ENCODE measurements at places on chromosomes 1 and 21.

- no peak for DNase-seq
Observed at GRCh38 chr1:32182060-32182459, 2.6 kb downstream of the TXLNA start.

DNA sequence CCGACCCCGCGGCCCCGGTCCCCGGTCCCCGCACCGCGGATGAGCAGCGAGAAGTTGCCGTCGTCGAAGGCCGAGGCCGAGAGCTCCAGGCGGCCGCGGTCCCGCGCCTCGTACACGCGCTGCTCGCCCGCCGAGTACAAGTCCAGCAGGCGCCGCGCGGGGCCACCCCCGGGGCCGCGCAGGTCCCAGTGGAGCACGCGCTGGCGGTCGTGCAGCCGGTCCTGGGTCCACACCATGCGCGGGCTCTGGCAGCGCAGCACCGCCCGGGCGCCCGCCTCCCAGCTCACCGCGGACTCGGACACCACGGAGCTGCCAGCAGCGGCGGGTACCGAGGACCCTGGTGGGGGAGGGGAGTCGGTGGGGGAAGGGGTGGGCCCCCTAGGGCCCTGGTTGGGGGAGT lies 2.9 kb downstream of the MXRA8 start:
- no peak for DNase-seq

DNA sequence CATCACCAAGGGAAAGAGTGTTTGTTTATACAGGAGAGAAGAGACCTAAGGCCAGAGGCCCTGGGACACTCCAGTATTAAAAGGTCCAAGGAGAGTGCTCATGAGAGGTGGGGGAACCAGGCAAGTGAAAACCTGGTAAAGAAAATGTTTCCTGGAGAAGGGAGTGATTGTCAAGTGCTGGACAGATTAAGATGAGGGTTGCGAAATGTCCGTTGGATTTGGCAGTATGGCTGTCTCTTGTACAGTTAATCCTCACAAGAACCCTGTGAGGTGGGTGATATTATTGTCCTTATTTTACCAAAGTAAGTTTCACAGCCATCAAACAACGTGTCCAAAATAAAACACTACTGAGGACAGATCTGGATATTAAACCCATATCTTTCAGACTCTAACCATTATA lies 44.2 kb downstream of the RPAP2 start:
- DNase-seq, result no peak

DNA sequence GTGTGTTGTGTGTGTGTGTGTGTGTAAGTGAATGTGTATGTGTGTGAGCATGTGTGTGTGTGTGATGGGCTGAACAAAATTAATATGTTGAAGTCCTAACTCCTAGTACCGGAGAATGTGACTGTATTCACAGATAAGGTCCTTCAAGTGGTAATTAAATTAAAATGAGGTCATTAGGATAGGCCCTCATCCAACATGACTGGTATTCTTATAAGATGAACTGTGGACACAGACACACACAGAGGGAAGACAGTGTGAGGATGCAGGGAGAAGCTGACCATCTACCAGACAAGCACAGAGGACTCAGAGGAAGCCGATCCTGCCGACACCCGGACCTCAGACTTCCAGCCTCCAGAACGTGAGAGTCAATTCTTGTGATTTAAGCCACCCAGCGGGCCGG lies 91.2 kb upstream of the PGBD5 start:
- DNase-seq, result no peak

GRCh38 chr21:16532840-16533239 lies 803.1 kb downstream of the USP25 start:
- DNase-seq, result no peak

- DNase-seq, result no peak
Observed at GRCh38 chr1:35931446-35932157, 697 bp downstream of the AGO3 start.

DNA sequence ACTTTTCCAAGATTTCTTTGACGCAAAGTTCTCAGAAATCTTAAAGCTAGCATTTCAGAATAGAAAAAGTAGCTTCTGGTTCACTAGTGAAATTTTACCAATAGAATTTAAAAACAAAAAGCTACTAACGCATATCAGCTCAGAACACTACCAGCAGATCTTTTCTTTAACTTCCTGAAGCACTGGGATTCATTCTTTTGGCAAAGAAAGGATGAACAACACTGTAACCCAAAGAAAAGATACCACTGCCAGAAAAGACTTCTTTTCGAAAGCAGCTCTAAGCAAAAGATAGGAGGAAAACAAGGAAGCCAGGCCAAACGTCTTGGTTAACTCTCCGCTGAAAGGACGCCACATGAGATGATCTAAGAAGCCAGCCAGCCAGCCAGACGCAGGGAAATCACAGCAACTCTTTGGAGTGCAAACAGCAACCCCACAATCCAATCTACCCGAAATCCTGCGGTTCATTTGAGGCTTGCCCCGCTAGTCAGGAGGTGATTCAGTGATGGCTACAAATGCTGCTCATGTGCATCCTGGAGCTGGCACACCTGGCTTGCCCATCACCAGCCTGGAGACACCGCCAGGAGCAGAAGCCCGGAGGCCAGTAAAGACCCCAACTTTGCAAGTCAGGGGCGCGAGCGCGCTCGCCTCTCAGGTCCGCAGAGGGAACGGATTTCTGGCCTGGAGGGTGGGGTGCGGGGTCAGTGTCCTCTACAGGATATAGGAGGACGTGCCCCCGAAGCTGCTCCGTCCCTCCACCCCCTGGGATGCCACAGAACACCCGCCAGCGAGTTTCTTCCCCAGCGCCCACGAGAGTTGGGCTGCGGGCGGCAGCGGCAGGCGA lies 812 bp downstream of the NBPF1 start:
- DNase-seq, result no peak

- DNase-seq, result no peak
Observed at GRCh38 chr1:15123270-15123669, 30.3 kb upstream of the TMEM51 start.

DNA sequence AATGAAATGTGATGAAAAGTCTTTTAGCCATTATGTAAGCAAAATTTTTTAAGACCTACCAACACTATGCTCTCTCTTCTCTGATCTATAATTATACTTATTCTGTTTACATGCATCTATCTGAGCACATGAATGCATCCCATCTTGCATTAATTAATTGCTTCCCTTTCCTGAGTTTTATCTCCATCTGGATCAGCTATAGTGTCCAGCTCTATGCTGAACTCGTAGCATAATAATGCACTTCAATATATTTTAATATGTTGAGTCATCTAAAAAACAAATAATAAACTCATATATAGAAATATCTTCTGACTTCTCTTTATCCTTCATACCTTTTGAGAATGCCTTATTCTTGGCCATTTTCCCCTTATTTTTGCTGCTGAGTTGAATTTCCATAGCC lies 1097.8 kb downstream of the TTLL7 start:
- DNase-seq, result no peak

- no peak for DNase-seq
Observed at GRCh38 chr21:29654855-29655254, 284.9 kb downstream of the GRIK1 start.

GRCh38 chr1:68328490-68328889 lies 96.2 kb upstream of the WLS start:
- DNase-seq, result no peak

DNA sequence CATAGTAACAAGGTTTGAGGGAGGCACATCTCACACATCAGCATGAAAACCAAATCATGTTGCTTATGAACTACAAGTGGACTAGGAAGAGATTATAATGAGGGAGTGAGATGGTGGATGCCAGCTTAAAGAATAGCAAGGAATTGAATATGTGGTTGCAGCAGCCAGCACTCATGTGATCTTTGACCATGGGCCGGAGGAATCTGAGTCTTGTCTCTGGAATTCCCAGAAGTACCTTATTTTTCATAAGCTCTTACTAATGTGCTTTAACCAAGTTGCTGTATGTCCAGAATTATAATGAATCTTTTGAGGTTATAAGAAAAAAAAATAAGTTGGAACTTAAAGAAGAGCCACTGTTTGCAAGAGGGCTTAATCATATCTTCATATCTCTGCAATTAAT lies 97.0 kb downstream of the DISP1 start:
- no peak for DNase-seq

- DNase-seq, result no peak
Observed at GRCh38 chr1:219837994-219838294, 90.4 kb downstream of the SLC30A10 start.

DNA sequence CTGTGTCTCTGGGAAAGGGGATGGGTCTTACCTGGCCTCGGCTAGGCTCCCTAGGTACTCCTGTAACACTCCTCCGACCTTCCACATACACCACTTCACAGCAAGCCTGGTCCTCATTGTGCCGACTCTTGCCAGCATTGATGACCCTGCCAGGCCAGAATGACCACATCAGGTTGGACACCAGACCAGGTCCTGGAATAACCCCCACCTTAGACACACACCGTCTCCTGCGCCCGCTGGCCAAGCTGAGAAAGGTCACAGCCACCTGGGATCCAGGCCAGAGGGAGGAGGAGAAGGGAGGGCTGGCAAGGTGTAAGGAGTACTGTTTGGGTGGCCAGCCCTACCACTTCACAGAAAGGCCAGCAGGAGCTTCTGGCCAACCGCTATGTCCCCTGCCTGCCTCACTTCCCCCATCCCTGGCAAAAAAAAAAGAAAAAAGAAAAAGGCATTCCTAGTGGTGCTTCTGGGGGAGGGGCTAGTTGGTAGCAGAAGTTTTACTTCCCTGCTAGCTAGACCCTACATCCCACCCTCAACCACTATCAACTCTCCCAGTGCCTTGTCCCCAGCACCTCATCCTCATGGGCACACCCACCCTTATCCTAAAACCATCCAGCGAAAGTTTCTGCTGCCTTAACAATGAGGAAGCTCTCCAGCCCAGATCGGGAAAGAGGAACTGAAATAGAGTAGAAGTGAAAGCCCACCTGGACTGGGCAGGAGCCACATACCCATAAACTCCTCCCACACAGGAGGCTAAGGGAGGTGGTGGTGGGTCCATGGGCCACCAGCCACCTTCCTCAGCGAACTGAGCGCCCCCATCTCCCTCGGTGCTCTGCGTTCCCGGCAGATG lies 1.4 kb downstream of the PPM1J start:
- DNase-seq, result no peak

DNA sequence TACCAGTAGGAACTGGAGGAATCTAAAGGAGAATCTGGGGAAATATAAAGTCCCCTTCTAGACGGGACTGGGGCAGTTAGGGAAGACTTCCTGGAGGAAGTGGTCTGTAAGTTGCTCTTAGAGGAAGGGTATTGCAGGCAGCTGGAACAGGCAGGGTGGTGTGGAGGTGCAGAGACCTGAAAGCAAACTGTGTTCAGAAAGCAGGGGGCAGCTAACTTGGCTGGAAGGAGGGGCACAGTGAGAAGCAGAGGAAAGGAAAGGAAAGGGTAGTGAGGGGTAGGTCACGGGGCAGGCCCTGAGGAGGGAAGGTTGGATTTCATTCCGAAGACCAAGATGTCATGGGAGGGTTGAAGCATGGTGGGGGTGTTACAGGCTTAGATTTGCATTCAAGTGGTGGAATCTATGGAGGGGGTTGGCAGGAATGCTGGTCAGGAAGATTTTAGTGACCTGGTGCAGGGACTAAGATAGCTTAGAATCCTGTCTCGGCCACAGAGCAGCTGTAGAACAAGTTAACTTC lies 240.7 kb downstream of the FOXD2 start:
- no peak for DNase-seq

DNA sequence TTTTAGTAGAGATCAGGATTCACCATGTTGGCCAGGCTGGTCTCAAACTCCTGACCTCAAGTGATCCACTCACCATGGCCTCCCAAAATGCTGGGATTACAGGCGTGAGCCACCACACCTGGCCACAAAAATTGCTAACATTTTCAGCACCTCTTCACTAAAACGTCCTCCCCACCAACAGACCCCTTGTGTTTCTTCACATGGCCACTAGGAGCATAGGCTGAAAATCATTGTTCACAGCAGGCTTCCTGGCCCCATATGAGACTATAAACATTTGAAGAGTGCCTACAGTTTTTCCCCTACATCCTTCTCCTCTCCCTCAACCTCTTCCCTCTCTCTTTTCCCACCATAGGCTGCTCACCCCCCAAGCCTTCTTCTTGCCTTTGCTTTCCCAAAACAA lies 28.0 kb upstream of the SFPQ start:
- peak; percentile 27 for DNase-seq

GRCh38 chr1:65247419-65248359 lies 61.7 kb upstream of the DNAJC6 start:
- no peak for DNase-seq

DNA sequence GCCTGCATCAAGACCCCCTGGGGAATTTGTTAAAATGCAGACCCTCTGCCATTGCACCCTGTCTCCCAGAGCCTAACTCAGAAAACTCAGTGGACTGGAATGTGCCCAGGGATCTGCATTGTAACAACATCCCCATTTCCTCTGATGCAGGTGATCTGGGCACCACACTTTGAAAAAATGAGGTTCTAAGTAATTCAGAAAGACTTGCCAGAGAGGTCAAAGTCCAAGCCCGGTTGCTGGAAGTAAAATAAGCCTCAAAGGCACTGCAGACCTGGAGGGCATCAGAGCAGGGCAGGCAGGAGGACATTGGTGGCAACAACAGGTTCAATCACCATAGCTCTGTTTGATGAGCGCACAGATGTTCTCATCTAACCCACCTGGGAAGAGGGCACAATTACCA lies 90.7 kb downstream of the SYT2 start:
- DNase-seq, result no peak

DNA sequence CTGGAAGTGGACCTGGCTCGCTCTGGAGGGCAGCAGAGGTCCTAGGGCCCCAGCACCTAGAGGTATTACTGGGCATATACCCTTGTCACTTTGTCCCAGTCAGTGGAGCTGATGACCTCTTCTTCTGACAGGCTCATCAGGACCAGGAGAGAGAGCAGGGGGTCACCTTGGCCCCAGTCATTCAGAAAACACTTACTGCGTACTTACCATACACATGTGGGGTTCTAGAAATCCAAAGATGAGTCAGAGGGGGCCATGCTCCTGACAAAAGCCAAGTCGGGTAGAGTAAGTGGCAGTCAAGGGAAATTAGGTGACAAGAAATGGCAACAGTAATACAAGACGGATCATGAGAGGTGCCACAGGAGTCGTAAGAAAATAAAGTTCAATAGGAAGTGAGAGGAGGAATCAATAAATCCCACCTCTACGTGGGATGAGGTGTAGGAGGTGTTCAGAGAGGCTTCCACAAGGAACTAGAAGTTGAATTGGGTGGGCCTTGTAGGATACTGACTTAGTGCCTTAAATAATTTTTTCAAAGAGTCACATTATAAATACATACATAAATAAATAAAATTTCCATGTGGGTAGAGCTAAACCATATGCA lies 6.8 kb downstream of the KCNC4 start:
- DNase-seq, result no peak

DNA sequence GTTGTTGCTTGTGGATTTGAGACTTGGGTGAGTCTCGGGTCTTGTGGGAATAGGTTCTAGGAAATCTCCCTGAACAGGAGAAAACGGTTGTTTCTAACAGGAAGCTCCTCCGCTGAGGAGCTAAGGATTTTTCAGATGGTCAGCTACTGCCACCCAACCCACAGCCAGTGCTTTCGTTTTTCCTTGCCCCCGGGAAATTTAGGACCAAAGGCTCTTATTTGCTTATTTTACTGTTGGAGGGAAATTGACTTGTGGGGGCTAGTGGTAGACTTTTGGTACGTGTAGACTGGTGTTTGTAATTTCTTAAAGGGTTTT lies 792 bp downstream of the SNX7 start:
- DNase-seq, result no peak

GRCh38 chr1:22562584-22563583 lies at the start of gene EPHA8:
TSS of gene EPHA8 (plus strand) at chr1:22563489. CDS start at chr1:22563636, 147 bp downstream.
- DNase-seq, result no peak

Measured in HuH-7.5 (cell line).